ENCODE measurements at places on chromosomes 11 and 22.

DNA sequence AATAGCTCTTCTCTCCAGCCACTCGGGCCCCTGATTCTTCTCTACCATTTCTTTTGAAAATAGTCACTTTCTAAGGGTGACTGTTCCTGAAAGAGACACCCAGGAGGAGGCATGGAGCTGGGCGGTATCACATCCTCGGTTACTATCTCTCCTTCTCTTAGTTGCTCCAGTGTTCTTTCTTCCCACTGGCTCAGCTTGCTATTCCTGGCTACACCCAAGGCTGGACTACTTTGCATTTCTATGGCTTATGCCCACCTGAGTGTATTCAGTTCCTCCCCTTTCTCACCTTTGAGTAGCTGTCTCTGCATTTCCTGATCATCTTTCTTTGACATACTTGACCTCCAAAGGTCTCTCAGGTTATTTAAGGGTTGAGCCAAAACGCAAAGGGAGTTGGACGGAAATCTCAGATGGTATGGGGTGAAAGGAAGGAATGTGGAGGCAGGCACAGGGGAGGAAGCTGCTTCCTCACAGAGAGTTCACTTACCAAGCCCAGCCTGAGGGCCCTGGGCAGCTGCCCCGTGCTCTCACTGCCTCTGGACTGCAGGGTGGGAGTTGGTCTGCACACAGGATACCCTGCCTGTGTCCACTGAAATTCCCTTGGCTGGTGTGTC, 155.7 kb downstream of the SNX19 start:
- no peak for DNase-seq

DNA sequence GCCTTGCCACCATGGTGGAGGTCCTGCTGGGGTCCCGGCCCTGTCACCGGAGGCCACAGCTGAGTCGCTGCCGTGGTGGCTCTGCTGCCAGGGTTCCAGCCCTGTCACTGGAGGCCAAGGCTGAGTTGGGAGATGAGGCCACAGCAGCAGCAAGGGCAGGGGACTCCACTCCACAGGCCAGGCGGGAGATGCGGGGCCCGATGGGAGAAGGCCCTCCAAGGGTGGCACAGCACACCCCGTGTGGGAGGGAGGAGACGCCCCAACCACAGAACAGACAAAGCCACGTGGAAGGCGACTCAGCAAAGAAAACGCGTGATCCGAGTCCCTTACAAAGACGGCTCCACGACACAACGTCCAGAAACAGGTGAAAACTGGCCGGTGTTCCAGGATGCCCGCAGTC, 159.3 kb downstream of the BRD1 start:
- DNase-seq = no peak

- no peak for DNase-seq
These were observed 74.8 kb downstream of the ARHGAP42 start for GRCh38 chr11:100761841-100762240.

DNA sequence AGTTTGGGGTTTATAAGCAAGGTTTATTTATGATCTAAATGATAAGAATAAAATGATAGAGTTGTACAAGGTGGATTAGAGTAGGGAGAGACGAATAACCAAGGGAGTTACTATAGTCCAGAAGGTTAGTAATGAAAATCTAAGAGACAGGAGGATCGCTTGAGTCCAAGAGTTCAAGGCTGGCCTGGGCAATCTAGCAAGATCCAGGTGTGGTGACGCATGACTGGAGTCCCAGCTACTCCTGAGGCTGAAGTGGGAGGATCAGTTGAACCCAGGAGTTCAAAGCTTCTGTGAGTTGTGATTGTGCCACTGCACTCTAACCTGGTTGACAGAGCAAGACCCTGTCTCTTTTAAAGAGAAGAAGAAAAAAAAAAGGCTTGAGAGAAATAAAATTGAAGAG, 12.3 kb downstream of the HMGXB4 start:
- no peak for DNase-seq

DNA sequence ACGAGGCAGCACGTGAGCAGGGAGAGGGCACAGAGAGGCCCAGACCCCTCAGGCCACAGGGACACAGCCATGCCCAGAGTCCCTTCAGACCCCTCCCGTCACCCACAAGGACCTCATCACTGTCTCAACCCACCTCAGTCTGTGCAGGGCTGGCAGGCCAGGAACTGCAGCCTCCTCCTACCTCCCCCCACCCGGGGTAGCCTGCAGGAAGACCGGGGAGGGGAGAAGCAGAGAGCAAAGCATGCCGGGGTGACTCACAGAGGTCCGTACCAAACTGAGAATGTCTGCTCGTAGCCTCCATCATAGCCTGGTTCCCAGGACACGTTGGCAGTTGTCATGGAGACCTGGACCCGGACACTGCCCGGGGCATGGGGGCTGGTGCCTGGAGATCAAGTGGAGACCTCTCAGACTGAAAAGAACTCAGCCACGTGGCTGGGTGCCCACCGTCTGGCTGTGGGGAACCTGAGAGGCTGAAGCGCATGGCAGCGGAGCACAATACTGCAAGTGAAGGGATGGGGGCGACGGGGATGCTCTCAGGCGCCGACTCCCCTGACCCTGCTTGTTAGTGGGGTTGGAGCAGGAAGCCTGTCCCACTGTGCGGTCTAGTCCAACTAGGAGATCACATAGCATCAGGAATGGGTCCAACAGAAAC, 27.2 kb downstream of the IGSF9B start:
- DNase-seq = no peak

DNA sequence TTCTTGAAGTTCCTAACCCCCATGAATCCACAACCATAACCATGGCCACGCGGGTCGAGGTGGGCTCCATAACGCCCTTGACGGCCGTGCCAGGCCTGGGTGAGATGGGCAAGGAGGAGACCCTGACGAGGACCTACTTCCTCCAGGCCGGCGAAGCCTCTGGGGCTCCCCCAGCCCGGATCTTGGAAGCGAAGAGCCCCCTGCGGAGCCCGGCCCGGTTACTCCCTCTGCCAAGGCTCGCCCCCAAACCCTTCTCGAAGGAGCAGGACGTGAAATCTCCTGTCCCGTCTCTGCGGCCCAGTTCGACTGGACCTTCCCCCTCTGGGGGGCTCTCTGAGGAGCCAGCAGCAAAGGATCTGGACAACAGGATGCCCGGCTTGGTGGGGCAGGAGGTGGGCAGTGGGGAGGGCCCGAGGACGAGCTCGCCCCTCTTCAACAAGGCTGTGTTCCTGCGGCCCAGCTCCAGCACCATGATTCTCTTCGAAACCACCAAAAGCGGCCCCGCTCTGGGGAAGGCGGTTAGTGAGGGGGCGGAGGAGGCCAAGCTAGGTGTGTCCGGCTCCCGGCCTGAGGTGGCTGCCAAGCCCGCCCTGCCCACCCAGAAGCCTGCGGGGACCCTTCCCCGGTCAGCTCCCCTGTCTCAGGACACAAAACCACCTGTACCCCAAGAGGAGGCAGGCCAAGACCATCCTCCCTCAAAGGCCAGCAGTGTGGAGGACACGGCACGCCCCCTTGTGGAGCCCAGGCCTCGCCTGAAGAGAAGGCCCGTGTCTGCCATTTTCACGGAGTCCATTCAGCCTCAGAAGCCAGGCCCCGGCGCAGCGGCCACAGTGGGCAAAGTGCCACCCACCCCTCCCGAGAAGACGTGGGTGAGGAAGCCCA, 75.7 kb downstream of the KIAA1671 start:
- no peak for DNase-seq

- DNase-seq = no peak
These were observed 91.2 kb downstream of the PIWIL4 start for GRCh38 chr11:94658386-94658785.

DNA sequence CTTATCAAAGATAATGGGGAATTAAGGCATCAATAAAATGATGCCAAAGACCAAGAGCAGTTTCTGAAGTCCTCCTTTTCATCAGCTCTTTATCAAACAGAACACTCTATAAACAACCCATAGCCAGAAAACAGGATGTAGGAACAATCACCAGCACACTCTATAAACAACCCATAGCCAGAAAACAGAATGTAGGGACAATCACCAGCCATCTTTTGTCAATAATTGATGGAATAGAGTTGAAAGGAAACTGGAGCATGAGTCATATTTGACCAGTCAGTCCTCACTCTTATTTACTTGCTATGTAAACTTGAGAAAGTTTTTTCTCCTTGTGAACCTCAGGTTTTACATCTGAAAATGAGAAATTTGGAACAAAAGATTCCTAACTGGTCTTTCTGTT, 10.0 kb downstream of the MS4A2 start:
- DNase-seq = no peak

DNA sequence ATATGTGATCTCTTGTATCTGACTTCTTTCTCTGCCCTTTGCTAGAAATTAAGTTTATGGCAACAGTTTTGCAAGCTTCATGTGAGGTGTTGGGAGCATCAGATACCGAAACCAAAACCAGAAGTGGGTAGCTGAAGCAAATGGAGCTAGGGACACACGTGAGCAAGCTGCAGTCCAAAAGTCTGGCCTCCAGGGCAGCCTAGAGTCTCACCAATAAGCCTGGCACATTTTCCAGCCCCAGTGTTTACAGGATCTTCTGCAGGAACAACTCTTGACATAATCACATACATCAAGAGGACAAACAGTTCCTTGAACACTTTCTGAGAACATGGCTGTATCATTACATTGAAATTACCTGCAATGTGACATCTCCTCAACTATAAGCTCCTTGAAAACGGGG, 114.1 kb downstream of the LARGE1 start:
- no peak for DNase-seq

DNA sequence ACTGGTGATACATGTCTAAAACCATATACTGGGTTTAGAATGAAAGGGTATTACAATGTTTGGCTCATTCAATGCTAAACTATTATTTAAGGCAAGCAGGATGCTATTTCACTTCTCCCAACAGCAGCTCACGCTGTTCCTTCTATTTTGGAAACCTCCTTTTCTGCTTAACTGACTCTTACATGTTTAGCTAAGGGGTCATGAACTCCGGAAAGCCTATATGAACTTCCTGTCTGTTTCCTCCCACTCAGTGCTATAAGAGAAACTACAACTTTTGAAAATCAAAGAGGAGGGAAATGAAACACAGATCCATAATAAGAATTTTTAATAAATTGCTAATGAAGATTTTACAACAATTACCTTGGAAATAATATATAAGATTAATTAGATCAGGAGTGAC, 30.9 kb downstream of the SLC36A4 start:
- DNase-seq = no peak

- DNase-seq = no peak
These were observed 19.6 kb downstream of the SUN2 start for GRCh38 chr22:38736257-38736570.

DNA sequence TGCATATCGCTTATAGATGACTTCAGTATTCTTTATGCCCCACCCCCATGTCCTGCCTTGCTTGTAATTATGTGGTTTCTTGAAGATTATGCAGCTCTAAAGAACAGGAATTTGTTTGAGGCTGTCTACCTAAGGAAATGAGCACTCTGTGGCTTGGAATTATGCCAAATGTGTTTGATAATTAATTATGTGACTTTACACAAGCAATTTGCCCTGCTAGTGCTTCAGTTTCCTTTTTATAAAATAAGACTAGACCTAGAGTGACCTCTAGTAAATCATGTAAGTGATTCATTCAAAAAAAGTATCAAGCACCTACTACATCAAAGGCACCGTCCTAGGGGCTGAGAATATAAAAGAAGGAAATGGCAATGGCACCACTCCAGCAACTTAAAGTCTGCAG, 491.5 kb upstream of the KIRREL3 start:
- no peak for DNase-seq

DNA sequence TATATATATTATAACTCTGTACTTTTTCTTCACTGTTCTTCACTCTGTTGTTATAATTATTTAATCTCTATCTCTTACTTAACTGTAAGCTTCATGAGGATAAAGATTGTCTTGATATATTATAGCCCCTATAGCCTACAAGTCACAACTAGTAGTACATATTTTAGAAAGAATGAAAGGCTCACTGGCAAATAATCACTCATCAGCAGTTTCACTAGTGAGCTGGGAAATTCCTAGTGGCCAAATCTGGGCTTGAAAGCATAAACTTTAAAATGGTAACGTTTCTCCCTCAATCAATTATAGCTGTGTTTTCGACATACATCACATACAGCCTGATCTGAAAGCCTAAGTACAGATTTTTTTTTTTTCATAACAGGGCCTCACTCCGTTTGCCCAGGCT, 42.5 kb downstream of the CTSC start:
- DNase-seq = no peak

GRCh38 chr11:48054994-48055291, 74.6 kb downstream of the PTPRJ start:
- DNase-seq = no peak
